Right cardiac atrium (tissue), 5 donors: ENCODE measurements at places on chromosomes 12 and 14. TPM values are rescaled to one million over a fixed set of nuclear protein-coding genes. Genes with fewer than 3 reads are reported as not detected.
A peak's percentile ranks its signal among the peaks of the same experiment; 100 is the strongest.

GRCh38 chr12:57813971-57814772 lies 4.4 kb downstream of the AVIL start:
- DNase-seq, result peak; percentile 57

The BDKRB2 gene
- total RNA-seq, result 1.2 TPM

DNA sequence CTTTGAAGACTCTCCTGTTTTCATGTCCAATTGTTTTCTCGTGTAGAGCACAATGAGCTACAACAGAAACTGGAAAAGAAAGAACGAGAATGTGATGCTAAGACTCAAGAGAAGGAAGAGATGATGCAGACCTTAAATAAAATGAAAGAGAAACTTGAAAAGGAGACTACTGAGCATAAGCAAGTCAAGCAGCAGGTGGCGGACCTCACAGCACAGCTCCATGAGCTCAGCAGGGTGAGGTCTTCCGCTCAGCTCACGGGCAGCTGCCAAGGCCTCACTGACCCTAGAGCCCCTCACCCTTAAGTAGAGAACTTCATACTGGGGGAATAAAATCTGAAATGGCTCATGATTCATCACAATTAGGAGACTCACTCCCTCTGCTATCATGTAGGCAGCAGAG lies 134.7 kb downstream of the GPR135 start:
- peak; percentile 69 for DNase-seq

GRCh38 chr12:124913474-124914391 lies 717 bp downstream of the UBC start:
- peak; percentile 92 for DNase-seq

The C3AR1 gene
- 6.4 TPM for total RNA-seq

The MYO1H gene
- total RNA-seq, result 0.31 TPM

DNA sequence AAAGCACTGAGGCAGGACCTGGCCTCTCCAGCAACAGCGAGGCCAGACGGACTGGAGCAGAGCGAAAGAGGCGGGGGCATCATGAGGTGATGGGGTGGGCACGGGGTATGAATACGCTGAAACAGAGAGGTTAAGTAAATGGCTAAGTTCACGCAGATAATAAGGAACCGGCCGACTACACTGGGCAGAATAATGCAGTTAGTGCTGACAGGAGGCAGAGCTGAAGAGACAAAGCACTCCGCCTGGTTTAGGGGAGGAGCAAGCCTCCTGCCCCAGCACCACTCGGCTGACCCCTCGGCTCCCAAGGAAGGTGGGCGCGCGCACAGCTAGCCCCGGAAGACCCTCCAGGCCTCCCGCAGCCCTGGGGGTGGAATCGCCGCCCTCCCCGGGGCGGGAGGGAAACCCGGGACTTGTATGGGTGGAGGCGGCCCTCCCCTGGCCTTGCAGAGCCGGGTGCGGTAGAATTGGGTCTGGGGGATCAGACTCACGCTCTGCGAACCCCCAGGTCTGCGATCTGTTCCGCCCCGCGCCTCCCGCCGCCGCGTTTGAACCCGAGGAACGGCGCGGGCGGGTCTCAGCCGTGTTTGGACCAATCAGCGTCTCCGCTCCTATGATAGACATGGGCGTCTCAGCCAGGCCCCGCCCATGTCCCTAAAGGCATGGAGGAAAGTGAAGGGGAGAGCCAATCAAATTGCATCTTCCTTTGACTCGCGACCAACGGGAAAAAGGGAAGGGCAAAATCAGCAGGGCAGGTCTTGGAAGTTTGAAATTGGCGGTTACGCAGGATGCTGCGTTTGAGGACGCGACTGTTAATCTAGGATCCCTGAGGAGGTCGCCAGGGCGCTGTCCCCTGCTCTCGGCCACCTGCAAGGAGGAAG lies at the start of gene CIT:
CIT (minus strand) TSS at position 560 of the 878 bp plus-strand sequence. CDS start 1,152 bp downstream, outside the sequence.
- peak; percentile 94 for DNase-seq

The ST8SIA1 gene
- 6.3 TPM for total RNA-seq

DNA sequence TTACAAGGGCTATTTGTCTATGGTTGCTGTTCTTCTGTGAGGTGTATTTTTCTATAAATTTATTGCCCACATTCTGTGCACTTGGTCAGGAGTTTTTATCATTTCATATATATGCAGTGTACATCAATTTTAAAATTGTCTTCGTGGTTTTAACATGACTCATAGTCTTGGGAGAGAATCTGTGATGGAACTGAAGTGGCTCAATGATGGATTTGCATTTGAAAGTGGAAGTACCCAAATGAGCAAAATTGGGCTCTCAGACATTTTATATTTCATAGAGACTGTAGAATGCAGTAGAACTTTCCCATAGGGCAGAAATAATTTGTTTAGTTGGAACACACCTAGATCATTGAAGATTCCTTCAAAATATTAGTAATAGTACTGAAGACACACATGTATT lies 1.9 kb upstream of the SCFD1 start:
- DNase-seq, result no peak

The FGF6 gene
- not detected for total RNA-seq

The FOXG1 gene
- not detected for total RNA-seq

The TMEM179 gene
- 0.70 TPM for total RNA-seq

The TSPAN8 gene
- total RNA-seq, result 2.7 TPM

The NDRG2 gene
- 316 TPM for total RNA-seq

DNA sequence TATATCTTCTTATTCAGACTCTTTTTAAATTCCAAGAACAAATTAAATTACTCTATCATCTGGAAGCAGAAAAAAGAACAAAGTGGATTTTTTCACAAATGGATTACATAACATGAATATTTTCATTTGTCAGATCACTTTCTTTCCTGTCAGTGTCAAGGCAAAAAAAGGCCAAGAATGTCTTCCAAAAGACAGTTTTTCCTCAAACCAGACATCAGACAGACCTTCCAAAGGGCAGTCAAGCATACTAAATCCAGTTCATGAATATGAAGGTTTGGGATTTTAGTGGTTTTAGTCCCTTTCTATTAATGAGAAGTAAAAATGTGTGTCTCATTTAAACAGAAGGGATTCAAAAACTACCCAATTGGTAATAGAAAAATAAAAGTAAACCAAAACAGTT lies 336.0 kb downstream of the CEP128 start:
- DNase-seq, result no peak

The CARMIL3 gene
- 0.17 TPM for total RNA-seq

The TBX3 gene
- 7.6 TPM for total RNA-seq

The LRP1-AS gene
- not detected for total RNA-seq

DNA sequence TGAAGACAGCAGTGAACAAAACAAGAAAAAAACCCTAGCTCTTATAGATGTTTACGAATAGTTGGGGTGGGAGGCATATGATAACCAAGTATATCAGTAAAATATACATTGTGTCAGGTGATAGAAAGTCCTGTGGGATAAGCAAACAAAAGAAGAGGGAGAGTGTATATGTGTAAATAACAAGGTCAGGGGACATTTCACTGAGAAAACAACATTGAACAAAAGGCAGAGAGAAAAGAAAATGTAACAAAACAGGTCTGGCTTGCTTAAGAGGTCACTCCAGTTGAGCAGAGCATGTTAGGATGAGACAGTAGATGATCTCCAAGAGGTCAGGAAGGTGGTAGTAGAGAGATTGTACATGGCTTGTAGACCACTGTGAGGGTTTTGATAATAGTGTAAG lies 304.1 kb downstream of the ACSS3 start:
- DNase-seq, result no peak

DNA sequence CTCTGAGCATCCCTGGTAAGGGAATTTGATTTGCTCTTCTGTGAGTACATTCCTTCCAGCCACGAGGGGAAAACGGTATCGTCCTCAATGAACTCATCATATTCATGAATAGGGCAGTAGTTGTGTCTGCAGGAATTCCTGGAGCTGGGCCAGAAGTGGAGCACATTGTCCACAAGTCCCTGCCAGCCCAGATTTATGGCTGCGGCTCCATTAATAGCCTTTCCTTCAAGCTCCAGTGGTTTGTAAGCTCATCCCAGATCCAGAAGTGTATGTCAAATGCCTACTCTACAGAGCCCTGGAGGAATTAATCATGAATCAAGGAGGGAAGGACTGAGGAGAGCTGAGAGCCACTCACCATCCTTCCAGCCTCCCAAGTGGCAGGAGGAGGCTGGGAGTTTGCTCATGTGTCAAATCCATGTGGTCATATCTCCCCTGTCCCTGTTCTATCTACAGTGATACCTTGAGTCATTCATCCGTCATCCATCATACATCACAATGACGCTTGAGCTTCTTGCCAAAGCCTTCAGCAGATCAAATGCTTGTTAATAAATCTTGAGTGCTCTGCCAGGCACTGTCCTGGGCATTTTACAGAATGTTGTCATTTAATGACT lies 65.5 kb downstream of the SVOP start:
- peak; percentile 66 for DNase-seq

DNA sequence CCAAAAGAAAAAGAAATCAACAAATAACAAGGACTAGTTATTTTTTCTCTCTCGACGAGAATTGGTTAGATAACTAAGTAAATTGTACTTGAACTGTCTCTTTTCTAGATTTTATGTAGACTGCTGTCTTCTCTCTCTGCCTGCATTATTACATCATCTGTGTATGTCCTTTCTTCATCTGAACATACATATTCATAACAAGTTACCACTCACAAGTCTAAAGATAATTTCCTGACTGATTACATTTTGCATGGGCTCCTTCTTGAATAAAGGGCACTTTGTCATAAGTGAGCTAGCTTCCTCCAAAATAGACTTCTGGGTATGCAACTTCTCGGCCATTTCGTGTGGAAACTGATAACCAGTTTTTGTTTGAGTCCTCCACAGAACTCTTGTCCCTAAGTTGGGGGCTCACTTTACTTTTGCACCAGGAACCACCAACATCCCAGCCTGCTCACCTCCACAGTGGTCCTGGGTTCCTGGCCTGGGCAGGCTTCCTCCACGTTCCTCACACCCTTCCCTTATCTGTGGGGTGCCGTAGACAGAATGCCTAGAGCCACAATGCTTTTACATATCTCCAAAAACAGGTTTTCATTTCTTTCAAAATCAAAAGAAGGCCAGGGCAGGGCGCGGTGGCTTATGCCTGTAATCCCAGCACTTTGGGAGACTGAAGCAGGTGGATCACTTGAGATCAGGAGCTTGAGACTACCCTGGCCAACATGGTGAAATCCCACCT lies 6.2 kb upstream of the DDX47 start:
- no peak for DNase-seq

The CCDC38 gene
- total RNA-seq, result 0.09 TPM
